ENCODE measurements at places on chromosomes 4 and X. TPM values are rescaled to one million over a fixed set of nuclear protein-coding genes. Genes with fewer than 3 reads are reported as not detected.

Gene RADX
- total RNA-seq: 1.4 TPM

Gene ARR3
- not detected for total RNA-seq

Gene POU3F4
- not detected for total RNA-seq

Gene GUF1
- 15.4 TPM for total RNA-seq

Gene FAM47E
- 0.59 TPM for total RNA-seq

Gene C4orf50
- not detected for total RNA-seq

Gene MID2
- 11.9 TPM for total RNA-seq

Gene FRMPD3
- total RNA-seq: not detected

Gene SPATA18
- total RNA-seq: 32.6 TPM

Gene RHOXF2
- not detected for total RNA-seq

Measured in smooth muscle cell of the pulmonary artery (primary cell).